NCI-H1417 treated with DMSO at 0.1 percent for 48 hours (cell line): ENCODE measurements at places on chromosomes 16 and 17.

GRCh38 chr17:53628011-53628410 lies 194.7 kb upstream of the KIF2B start:
- no peak for DNase-seq

DNA sequence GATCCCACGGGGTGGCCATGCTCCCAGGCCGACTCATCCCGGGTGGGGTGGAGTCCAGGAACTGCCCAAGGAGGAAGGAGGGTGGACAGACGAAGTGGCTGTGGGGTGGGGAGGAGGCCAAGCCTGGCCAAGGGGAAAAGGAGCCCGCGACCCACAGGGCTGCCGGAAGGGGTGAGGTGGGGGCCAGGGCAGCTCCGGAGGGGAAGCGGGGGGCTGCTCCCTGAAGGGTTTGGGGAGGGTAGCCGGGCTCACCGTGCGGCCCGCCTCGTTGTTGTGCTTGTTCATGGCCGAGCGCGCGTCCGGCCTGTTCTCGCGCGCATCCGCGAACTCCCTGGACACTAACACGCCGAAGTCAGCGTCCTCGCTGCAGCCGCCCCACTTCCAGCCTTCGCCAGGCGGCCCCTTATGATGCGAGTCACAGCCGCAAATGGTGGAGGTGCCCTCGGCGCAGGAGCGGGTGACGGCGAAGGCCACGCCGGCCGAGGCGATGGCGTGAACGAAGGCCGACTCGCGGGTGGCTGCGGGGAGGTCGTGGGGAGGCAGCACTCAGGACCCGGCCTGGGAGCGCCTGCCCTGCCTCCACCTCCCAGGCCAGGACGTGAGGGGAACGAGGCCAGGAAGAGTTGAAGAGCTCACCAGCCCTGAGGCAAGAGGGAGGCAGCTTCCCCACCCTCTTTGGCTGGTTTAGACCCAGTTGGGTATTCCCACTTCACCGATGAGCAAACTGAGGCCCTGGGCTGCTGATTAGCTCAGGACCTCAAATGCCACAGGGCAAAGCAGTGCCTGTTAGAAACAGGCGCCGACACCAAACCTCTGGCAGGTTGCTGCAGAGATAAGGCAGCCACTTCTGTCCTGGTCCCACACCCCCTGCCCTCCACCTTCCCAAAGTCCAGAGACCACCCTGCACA lies 48.7 kb downstream of the WNT3 start:
- no peak for DNase-seq

DNA sequence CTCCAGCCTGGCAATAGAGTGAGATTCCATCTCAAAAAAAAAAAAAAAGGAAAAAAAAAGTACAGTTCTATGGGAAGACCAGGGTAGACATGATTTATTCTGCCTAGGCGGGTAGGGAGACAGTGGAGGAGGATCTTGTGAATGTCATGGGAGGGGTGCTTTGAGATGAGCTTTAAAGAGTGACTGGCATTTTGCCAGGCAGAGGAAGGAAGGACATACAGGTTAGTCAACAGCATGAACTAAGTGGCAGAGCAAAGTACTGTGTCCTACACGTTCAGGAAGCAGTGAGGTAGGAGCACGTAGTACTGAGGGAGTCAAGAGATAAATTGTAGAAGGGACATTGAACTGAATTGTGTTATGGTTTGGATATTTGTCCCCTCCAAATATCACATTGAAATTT lies 451.5 kb downstream of the TOX3 start:
- no peak for DNase-seq

DNA sequence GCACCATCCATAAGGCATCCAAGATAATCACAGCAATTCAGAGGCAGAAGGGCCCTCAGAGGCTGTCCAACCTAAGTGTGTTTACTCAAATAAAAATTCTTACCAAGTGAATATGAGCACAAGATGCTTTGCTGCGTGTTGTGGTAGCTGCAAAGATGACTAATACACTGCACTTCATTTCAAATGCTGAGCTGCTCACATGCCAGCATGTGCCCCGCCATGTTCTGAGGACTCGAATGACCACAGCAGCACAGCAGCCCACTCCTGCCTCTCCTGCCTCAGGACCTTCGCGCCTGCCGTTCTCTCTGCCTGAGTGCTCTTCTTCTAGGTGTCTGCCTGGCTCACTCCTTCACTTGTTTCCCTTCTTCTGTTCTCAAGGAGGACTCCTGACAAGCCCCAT lies 19.0 kb downstream of the PIK3R5 start:
- no peak for DNase-seq

DNA sequence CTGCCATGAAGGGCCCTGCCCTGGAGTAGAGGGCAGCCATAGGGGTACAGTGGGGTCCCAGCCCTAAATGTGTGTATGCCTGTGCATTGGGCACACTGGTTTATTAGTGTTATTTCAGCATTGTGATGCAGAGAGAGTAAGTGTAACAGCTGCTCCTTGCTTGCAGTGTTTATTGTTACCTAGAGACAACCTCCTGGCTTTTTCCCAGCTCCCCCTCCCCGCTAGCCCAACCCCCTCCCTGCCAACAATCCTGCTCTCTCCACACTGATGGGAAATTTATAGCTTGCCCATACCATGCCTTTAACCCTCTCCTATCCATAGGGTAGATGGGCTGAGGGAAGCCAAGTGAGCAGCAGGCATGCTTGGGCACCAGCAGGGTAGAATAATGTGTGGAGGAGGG lies 51.3 kb downstream of the NEUROD2 start:
- DNase-seq, result no peak

DNA sequence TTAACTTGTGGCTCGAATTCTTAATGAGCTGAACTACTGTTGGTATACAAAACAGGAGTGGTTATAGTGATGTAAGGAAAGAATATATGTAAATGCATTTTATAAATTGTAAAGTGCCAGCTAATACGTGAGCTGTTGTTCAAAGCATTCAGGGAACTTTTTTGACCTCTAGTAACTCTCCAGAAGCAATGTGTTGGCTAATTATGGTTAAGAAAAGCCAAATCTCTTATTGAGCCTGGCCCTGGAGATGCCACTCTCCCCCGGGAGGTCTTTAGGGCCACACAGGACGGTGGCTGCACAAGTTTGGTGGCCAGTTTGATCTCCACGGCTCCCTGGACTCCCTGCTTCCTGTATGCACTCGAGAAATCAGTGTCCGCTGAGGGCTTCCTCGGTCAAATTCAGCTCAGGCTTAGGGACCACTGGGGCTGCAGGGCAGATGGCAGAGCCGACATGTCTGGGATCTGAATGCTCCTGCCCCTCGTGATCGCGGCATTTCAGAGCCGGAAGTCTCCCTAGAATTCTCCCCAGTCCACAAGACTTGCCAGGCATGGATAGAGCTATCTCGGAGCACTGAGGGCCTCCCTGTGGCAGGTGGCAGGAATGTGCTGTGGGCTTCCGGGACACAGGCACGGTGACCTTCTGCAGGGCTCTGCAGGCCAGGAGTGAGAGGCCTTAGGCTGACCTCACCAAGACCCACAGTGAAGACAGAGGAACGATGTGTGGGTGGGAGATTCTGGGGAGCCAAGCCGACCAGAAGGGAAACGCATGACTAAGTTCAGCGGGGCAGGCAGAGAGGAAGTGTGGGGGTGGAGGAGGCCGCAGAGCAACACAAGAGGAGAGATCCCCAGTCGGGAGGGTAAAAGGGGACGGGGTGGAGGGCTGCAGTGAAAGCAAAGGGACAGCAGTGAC lies 18.6 kb upstream of the PITPNM3 start:
- no peak for DNase-seq

DNA sequence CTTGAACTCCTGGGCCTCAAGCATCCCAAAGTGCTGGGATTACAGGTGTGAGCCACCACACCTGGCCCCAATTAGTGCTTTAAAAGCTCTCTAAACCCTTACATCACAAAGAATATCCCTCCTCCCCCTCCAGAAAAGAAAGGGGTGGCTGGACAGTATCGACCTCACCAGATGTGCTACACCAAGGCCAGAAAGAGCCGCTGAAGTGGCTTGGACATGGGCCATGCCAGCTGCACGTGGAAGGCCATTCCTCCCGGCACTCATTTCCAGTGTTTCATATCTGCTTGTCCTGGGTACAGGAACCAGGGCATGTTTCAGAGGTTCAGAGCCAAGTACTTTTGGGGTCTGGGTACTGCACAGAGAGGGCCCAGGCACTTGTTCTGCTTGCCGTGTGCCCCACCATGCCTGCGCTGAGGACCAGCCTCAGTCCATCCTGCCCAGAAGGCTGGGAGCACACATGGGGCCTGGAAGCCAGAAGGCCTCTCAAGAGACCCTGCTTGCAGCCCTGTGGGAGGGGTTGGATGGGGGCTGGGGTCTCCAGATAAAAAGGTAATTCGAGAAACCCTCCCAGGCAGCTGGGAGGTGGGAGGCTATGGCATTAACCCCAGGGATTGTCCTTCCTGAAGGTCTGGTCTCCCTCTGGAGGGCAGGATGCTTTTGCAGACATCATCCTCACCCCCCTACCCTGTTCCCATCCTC lies 3.5 kb upstream of the SRRM2 start:
- DNase-seq, result no peak

DNA sequence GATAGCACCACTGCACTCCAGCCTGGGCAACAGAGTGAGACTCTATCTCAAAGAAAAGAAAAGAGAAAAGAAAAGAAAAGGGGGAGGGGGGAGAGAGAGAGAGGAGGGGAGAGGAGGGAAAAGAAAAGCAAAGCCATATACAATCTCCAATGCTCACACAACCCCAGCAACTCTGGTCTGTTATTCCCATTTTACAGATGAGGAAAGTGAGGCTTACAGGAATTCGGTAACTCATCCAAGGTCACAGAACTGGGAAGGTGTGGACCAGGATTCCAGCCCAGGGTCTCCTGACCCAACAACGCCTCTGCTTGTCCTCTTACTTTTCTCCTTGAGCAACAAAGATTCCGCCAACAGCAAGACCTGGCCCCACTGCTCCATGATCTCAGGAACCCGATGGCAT lies 13.0 kb downstream of the PLA2G10 start:
- DNase-seq, result no peak

- DNase-seq, result no peak
These were observed 128.8 kb downstream of the CYB561 start for GRCh38 chr17:63317166-63317840.

DNA sequence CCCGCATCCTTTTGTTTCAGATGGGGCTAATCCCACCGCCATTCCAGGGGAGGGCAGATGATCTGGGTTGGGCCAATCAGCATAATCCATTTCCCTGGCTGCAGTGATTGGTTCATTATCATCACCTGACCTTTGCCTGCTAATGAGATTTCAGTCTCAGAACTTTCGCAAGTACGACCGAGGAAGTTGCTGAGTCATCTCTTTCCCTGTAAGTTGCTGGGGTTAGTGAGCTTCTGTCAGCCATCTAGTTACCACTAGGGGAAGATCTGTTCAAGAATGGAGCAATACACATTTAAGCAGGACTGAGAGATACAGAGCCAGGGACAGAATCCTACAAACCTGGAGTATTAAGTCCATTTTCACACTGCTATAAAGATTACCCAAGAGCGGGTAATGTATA lies 65.3 kb upstream of the NUDT7 start:
- DNase-seq, result no peak

GRCh38 chr17:9279893-9280292 lies 258.6 kb downstream of the NTN1 start:
- DNase-seq, result no peak

GRCh38 chr17:28173031-28173561 lies 130.6 kb downstream of the NLK start:
- DNase-seq, result no peak

DNA sequence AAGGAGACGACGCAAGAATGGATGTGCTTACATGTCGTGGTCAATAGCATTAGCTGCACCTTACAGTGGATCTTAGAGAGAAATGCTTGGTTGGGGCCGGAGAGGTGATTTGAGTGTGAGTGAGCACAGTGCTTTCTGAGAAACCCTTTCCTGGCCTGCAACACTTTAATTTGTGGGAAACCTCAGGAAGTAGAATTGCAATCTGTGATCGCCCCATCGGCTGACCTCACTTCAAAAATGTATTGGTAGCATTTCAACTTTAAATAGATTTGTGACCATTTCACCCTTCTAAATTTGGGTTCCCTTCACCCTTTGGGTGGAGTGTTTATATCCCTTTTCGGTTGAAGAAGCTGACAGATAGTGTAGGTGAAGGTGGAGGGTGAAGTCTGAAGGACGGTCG lies 13.2 kb downstream of the PRKCB start:
- DNase-seq, result no peak

DNA sequence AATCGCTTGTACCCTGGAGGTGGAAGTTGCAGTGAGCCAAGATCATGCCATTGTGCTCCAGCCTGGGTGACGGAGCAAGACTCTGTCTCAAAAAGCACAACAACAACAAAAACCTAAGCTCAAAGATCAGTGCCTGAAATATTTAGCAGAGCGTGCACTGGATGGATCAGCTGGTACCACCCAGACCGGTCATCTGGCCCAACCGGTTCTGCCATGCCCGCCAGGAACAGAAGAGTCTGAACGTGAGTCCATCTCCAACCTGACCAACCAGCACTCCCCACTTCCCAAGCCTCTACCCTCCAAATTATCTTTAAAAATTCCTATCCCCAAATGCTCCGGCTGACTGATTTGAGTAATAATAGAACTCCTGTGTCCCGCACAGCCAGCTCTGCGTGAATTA lies 1.5 kb upstream of the UQCC4 start:
- DNase-seq, result no peak

- no peak for DNase-seq
These were observed 30.1 kb downstream of the LCMT1 start for GRCh38 chr16:25141648-25142047.

DNA sequence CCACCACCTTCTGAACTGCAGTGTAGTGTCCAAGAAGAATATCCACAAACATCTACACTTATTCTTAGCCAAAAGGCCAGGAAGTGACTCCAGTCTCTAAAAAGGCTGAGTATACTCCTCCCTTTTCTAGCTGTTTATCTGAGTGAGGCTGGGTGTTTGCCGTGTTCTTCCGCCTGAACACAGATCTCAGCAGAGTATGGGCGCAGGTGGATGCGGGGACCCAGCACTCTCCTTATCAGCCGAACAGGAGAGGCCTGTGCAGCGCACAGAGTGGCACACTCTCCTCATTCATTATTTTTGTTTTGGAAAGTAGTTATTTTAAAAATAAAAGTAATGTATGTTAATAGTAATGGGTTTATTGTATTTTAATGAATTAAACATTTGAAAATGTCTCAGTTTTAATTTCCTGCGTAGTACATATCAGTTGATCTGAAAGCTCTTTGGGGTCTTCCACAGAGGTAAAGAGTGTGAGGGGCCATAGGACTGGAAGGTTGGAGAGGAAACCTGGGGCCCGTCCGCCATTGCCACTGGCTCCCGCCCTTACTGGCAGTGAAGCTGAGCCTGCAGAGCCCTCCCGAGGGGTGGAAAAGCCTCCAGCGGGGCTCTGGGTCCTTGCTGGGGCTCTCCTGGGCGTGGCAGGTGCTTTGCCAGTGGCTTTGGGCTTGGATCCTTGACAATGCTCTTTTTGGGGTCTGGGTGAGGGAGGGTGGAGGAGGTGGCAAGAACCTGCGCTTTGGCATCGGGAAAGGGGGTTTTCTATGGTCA lies 53.8 kb downstream of the PDPK1 start:
- no peak for DNase-seq

- no peak for DNase-seq
These were observed 17.6 kb downstream of the SLC13A5 start for GRCh38 chr17:6695565-6695964.

GRCh38 chr16:73457851-73458250 lies 409.9 kb upstream of the ZFHX3 start:
- no peak for DNase-seq
